ENCODE measurements at places on chromosomes 7 and 10. TPM values are rescaled to one million over a fixed set of nuclear protein-coding genes. Genes with fewer than 3 reads are reported as not detected.

- DNase-seq = peak; percentile 66
These were observed 307.4 kb upstream of the AOAH start for GRCh38 chr7:37031571-37032257.

GRCh38 chr10:100567249-100567648 lies 31.5 kb downstream of the HIF1AN start:
- no peak for DNase-seq

- DNase-seq = no peak
These were observed 315.0 kb downstream of the CRPPA start for GRCh38 chr7:16106300-16106699.

DNA sequence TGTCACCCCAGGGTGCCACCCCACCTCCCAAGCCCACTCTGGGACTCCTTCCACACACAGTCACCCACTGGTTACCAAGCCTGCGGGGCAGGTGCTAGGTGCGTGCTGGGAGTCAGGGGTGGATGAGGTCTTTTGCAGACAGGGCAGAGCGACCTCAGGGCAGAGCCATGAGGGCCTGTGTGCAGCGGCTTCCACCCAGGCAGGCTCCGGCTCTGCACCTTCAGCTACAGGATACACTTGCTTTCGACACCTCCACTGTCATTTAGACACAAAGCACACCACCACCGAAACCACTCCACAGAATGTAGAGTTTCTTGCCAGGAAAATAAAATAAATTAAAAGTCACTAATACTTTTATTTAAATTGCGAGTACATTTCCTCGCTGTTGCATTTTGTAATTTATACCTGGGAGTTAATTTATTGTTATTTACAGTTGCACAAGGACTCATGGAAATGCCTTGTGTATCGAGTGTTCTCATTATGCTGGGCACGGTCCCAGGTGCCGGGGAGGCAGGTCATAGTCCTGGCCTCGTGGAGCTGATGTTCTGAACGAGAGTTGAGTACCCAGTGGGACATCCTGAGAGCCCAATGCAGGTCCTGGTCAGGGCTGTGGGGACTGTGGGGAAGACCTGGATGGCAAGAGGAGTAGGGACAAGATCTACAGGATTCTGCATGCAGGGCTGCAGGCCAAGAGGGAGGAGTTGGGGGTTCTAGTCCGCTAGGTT lies 127.8 kb downstream of the CUX1 start:
- no peak for DNase-seq

DNA sequence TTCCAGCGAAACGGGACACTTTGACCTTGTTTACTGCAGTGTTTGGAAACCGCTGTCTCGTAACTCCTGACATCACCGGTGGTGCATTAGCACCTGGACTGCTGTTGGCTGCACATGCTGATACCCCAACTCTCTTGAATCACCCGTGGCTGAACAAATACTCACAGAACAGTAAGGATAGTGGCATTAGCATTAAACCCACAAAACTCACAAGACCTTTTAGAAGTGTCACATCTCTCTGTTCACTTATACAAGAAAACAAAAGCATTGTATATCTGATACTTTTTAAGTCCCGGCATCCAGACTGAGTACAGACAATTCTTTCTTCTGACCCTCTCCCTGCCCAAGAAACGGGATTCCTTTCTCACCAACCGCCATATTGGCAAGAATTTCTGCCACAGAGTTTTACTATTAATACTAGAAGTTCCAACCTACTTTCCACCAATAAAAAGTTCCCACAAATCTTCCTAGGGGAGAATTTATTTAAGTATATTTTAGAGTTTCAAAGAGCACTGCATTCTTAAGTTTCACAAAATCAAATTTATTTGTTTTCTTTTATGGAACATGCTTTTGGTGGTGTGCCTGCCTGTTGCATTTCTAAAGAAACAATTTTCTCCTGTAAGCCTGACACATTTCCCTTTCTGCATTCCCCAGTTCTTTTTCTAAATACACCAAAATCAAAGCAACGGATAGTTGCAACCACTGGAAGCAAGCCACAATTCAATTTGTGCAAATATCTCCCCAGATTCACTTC lies 208.4 kb upstream of the KLF14 start:
- DNase-seq = peak; percentile 61

GRCh38 chr7:100483722-100484672 lies at the start of gene NYAP1:
NYAP1 (plus strand) TSS chr7:100483927; CDS start chr7:100485312, 1,385 bp downstream.
- DNase-seq = peak; percentile 66

GRCh38 chr10:67696029-67696428 lies at the start of gene CTNNA3:
CTNNA3 (minus strand) TSS chr10:67696195.
- DNase-seq = no peak

DNA sequence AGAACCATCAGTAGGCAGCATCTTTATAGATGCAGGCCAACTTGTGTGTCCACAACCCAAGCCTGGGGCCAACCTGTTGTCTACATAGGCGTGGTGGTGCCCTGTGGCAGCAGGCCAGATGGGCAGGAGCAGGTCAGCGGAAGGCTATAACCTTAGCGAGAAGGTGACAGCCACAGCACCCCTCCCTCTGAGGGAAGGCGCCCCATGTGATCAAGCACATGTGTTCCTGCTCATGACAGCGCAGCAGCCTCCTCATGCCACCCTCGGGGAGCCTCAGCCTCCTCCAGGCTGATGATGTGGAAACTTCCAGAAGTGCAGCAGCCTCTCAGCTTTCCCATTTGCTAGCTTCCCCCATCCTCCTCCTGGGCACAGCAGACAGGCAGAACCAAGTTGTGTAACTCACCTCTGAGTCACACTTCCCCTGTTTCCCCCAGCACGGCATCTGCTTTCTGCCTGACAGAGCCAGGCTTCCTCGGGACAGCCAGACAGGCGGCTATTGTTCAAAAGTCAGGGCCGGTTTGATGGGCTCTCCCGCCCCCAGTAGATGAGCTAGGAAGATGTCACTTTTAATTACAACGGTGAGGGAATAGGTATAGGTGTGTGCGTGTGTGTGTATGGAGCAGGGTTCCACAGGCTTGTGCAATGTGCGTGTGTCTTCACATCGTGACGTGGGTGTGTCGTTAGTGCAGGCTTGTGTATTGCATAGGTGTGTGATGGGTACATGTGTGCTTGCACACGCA lies 312.0 kb upstream of the ZMIZ1 start:
- DNase-seq = peak; percentile 75

DNA sequence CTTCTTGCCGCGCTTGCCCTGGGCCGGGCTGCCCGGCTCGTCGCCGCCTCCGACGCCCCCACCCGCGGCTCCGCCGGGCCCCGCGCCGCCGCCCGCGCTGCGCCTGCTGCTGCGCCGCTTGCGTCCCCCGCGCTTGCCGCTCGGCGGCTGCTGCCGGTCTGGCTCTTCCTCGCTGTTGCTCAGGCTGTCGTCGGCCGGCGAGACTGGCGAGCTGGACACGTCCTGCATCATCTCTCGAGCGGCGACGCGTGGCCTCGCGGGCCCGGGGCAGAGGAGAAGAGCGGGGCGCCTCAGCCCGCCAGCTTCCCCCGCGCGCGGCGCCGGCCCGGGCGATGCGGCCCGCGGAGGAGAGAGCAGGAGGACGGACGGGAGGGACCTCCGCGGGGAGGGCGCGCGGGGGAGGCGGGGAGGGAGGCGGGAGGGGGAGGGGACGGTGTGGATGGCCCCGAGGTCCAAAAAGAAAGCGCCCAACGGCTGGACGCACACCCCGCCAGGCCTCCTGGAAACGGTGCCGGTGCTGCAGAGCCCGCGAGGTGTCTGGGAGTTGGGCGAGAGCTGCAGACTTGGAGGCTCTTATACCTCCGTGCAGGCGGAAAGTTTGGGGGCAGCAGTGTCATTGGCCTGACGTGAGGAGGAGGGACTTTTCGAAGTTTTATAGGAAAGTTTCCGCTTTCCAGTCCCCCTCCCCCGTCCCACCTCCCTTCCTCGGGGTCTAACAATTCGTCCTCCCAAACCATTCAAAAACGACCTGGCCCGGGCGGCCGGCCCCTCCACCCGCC lies at the start of gene TWIST1:
Gene TWIST1 (minus strand): TSS at position 546 of the 779 bp plus-strand sequence. CDS start 315 bp downstream, at position 231.
- DNase-seq = no peak

Gene LGI1
- 0.40 TPM for total RNA-seq

Gene ATG9B
- total RNA-seq = 0.22 TPM

Gene CYP3A7
- 0.34 TPM for total RNA-seq

Gene CALML5
- not detected for total RNA-seq

Gene LRRD1
- 0.18 TPM for total RNA-seq

Measured in left colon (tissue), 2 donors.